ENCODE measurements at places on chromosomes 2 and 18.
A peak's percentile ranks its signal among the peaks of the same experiment; 100 is the strongest.

- no peak for DNase-seq
These were observed 260.8 kb downstream of the TGIF1 start for GRCh38 chr18:3710712-3711301.

GRCh38 chr2:170224692-170225294, 46.8 kb downstream of the MYO3B start:
- DNase-seq: peak; percentile 23

- DNase-seq: peak; percentile 83
These were observed 28.5 kb upstream of the ACKR3 start for GRCh38 chr2:236541008-236541562.

GRCh38 chr2:197205585-197206215, 104.9 kb downstream of the ANKRD44 start:
- no peak for DNase-seq

DNA sequence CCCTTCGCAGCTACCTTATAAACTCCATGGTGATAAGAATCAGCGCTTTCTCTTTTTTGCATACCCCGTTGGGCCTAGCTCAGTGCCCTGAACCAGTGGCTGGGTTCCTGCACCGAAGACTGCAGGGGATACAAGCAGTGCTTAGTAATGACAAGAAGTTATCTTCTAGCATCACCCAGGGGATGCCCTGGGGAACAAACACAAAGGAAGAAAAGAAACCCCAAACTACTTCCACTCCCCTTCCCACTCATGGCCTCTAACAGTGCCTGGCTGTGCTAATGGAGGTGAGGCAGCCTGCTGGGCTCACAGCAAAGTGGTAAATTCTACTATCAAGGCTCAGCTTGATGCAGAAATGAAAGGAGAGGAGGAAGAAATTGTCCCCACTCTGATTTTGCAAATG, 314.7 kb downstream of the TXNL1 start:
- no peak for DNase-seq

- DNase-seq: no peak
These were observed 19.8 kb upstream of the PLEK start for GRCh38 chr2:68345129-68345875.

DNA sequence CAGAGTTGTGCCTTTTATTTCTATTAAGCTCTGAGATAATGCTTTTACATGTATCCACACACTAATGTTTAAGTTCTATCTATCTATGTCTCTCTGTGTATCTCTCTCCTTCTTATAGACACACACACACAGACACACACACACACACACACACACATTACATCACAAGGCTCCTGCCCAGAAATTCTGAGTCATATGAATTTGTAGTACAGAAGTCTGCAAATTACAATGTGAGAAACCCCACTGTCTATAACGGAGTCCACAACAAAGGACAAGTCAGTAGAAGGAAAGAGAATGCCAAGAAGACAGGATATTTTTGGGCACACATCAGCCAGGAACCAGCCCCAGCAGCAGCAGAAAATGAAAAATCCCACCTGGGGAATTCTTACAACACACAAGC, 142.4 kb downstream of the EN1 start:
- DNase-seq: peak; percentile 86

DNA sequence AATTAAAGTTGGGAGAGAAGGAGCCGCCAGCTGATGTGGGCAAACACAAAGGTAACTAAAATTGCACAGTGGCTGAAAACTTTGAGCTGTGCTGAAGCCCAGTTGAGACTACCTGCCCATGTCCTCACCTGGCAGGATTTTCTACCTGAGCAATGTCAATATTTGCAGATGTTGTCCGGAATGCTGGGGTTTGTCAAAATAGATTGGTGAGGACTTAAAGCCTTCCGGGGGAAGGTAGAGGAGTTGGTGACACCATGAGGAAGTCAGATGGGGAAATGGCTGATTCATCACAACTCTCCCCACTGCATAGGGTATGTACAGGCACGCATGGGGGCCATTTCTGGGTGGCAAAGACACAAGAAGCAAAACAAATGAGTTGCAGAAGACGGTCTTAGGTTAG, 114.9 kb downstream of the ALK start:
- no peak for DNase-seq

GRCh38 chr2:181805228-181806038, 86.1 kb upstream of the ITPRID2 start:
- DNase-seq: peak; percentile 88

- DNase-seq: no peak
These were observed 267.6 kb downstream of the CD226 start for GRCh38 chr18:69680123-69680522.

DNA sequence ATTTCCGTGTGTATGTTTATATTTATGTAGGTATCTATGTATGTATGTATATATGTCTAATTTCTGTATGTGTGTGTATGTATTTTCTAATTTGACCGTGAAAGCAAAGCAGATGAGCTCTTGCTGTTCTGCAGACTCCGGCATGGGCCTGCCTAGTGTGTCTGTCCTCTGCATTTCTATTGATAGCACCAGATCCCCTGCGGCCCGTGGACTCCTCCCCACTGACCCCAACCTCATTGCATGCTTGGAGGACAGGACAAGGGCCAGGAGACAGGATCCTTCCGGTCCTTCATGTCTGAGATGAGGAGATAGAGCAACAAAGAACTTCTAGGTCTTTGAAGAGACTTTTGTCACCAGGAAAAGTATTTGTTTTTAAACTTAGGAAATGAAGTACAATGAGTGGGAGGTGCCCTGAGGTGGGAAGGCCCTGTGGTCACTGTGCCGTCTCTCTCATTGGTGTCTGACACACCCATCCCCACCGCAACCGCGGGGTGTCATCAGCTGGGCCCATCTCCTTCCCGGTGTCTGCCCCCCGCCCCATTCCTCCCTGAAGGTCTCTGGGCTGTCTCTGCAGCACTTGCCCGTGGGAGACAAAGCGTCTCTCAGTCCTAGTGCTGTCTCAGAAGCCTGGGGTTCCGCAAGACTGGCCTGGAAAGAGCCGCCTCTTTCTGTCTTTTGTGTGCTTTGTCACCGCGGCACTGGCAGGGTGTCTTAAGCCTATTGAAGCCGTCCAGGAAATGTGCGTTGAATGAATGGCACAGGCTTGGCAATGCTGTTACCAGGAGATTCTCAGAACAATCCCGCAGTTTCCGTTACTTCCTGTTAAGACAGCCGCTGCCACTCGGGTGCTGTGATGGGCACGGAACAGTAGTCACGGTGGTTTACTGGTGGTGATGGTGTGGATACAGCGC, 216.4 kb downstream of the AGAP1 start:
- no peak for DNase-seq

DNA sequence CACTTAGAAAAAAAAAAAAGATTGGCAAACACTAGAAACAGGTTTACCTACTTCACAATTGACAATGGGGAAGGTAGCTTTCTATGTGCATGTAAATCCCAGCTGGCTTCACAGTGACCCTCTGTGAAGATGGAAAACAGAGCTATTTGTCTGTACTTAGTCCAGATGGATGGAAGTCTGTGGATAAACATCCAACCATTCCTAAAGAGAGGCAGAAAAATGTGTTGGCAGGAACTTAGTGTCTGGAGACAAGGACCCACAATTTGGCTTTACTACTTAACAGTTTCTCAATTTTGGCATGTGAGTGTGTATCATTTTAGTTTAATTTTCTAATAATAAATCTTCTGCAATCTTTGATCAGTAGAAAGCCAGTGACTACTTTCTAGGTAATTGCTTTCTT, 154.4 kb downstream of the RAD51AP2 start:
- DNase-seq: peak; percentile 6

DNA sequence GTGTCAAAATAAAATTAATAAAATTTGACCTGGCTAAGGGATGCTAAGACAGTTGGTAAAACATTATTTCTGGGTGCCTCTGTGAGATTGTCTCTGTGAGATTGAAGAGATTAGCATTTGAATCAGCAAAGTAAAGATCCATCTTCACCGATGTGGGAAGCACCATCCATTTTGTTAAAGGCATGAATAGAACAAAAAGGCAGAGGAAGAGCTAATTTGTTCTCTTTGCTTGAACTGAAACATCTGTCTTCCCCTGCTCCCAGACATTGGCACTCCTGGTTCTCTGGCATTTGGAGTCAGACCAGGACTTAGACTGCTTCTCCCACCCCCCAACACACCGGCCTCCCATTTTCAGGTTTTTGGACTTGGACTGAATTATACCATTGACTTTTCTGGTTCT, 603.8 kb upstream of the LINC00305 start:
- DNase-seq: no peak
